ENCODE measurements at places on chromosomes 5 and 9.

DNA sequence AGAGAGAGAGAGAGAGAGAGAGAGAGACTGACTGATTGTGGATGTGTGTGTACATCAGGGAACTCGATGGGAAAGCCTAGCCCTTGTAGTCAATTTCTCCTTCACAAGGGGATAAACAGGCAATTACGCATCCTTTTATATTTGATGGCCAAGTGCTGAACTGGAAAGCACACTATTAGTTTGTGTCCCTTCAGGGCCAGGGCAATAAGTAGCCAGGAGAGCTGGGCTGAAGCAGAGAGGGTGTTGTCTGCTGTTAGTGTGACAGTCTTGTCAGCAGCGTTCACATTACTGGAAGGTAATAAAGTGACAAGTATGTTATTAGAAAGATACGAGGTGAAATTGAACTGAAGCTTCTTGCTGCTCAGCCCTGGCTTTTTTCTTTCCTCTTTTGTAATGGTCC is 457.7 kb downstream of the BNC2 start:
- DNase-seq: no peak

GRCh38 chr9:100819980-100820379 is 208.5 kb upstream of the PLPPR1 start:
- DNase-seq: no peak

DNA sequence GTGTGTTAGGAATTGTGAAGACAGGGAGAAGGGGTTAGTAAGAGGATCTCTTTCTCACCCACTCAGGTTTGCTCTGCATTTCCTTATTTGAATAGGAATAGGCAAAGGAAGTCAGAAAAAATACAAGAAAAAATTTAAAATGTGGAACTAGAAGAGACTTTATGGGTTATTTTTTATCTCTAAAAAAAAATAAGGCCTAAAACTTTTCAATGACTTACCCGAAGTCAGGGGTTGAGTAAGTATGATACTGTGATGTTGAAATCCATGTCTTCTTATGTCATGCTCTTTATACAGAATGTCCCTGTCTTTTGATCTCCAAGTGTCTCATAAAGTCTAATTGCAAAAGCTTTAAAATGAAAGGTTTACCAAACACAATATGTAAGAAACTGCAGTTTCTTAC is 148.3 kb upstream of the PIK3R1 start:
- no peak for DNase-seq

GRCh38 chr9:68931821-68932220 is 82.1 kb downstream of the PRKACG start:
- DNase-seq: no peak

- DNase-seq: no peak
Observed at GRCh38 chr9:97109194-97109811, 70.4 kb upstream of the CTSV start.

DNA sequence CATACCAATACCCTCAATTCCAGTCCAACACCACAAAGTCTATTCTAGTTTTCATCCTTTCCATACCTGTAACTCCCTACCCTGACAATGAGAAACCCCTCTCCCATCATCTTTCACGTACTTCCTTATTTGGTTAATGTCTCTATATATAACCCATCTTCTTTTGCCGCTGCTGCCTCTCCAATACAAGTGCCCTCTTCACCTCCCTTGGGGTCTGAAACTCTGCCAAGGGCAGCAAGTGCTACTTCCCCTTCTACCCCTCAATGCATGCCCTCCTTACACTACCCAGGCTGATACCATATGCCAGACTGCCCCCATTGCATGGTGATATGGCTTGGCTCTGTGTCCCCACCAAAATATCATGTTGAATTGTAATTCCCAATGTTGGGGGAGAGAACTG is 24.4 kb upstream of the SMIM15 start:
- DNase-seq: no peak

- DNase-seq: no peak
Observed at GRCh38 chr5:74392711-74393351, 247.7 kb downstream of the ENC1 start.
